ENCODE measurements at places on chromosomes 7 and 10. TPM values are rescaled to one million over a fixed set of nuclear protein-coding genes. Genes with fewer than 3 reads are reported as not detected.

- peak; percentile 47 for DNase-seq
These were observed at the start of gene CLDN15 for GRCh38 chr7:101237206-101238067. Gene CLDN15 (minus strand): TSS chr7:101237802. CDS start chr7:101237581, 221 bp downstream.

DNA sequence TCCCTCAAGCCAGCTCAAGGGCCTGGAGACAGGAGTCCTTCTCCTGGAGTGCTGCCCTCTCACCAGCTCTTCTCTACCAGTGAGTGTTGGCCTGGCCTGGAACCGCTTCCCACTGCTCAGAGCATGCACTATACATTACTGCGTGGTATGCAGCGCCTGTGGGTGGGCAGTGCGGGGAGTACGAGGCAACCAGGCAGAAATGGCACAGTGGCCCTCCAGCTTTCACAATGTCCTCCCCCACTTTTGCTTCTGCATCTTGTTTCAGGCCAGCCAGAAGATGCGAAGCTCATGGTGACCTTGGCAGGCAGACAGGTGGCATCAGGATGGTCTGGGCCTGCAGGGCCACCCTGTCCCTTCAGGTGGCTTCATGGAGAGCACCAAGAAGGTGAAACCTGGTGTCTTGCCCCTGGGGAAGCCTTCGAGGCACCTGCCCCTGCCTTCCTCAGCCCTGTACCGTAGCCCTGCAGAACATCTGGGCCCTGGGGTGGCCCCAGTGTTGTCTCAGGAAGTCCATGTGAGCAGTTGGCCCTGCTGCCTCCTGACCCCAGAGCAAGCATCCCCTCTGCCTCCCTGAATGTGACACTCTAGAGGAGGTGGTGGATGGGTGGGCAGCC, 35.8 kb downstream of the RASGEF1A start:
- no peak for DNase-seq

DNA sequence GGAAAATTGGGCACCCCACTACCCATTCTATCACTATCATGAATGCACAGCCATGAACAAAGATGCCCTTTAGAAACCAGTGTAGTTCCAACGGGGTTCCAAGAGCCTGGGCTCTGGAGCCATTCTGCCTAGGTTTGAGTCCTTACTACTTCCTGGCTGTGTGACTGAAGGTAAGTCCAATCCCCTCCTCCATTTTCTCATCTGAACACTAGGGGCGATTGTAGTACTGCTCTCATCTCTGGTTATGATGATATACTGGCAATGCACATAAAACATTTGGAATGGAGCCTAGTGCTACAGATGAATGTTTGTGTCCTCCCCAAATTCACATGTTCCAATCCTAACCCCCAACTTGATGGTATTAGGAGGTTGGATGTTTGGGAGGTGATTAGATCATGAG, 28.1 kb upstream of the CDH23 start:
- no peak for DNase-seq

GRCh38 chr10:108303149-108303548, 1138.6 kb upstream of the SORCS1 start:
- DNase-seq: no peak

- DNase-seq: peak; percentile 59
These were observed 25.2 kb downstream of the NUB1 start for GRCh38 chr7:151366880-151367222.

GRCh38 chr10:118362103-118362502, 20.0 kb upstream of the FAM204A start:
- DNase-seq: no peak

GRCh38 chr7:86745013-86745745, 101.5 kb downstream of the GRM3 start:
- peak; percentile 2 for DNase-seq

DNA sequence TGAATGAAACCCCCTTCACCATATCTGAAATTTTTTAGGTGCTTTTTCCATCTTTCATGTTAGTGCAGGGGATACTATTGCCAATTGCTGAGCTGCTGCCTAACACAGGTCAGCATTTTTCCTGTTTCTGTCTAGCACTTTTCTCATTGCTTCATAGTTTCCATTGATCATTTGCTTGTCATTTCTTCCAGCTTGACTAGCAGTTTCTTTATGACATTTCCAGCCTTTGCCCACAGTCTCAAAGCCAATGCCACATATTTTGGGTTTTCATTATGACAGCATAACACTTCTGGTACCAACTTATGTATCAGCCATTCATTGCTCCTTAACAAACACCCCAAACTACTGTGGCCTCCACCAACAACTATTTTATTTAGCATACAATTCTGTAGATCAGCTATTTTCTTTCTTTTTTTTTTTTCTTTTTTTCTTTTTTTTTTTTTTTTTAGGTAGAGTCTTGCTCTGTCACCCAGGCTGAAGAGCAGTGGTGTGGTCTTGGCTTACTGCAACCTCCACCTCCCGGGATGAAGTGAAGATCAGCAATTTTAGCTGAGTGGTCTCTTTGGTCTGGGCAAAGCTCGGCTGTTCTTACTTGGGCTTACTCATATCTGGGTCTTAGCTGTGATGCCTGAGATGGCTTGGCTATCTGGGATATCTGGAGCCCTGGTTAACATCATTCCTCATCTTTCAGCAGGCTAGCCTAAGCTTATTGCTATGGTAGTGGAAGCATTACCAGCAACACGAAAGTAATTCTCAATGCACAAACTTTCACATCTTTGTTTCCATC, 102.3 kb downstream of the EPC1 start:
- DNase-seq: no peak

GRCh38 chr10:24114556-24114955, 94.4 kb upstream of the KIAA1217 start:
- no peak for DNase-seq

DNA sequence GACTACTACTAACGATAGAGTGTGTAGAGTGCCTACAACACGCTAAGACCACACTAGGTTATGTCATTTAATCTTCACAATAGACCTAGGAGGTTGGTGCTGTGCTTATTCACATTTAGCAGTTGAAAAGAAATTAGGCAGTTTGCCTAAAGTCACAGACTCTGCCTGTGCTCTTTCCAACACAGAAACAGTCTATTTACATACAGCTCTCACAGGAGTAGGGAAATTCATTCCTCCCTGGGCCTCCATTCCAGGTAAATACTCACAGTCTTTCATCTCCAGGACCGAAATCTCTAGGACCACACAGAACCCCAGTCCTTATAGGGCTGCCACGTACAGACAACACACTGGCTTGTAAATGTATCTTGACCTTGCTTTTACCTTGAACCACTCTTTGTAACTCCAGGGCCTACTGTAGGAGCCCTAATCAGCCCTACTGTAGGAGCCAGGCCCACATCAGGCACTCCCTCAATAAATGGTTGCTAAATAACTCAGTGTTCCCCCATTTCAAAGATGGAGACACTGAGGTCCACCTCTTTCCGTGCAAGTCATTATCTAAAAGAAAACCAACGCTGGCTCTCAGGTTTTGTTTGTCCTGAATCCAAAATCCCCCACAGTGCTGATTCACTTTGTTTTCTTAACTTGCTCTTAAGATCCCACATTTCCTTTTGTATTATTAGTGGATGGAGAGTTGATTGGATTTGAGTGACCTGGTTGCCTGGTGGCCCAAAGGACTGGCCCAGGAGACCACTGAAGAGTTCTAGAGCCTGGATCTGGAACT, 146.9 kb downstream of the KCNMA1 start:
- no peak for DNase-seq

- peak; percentile 48 for DNase-seq
These were observed 25.8 kb upstream of the ZNF488 start for GRCh38 chr10:47409866-47410256.

Gene DENND2A
- 18.0 TPM for total RNA-seq

Gene POU6F2
- 0.47 TPM for total RNA-seq

Gene KCNH2
- total RNA-seq: 1.3 TPM

Measured in kidney (tissue), 22 donors.